Natural killer cell (primary cell): ENCODE measurements at places on chromosomes 1 and 21. TPM values are rescaled to one million over a fixed set of nuclear protein-coding genes. Genes with fewer than 3 reads are reported as not detected.

GRCh38 chr21:45056917-45057560, 17.3 kb upstream of the ADARB1 start:
- DNase-seq: no peak

DNA sequence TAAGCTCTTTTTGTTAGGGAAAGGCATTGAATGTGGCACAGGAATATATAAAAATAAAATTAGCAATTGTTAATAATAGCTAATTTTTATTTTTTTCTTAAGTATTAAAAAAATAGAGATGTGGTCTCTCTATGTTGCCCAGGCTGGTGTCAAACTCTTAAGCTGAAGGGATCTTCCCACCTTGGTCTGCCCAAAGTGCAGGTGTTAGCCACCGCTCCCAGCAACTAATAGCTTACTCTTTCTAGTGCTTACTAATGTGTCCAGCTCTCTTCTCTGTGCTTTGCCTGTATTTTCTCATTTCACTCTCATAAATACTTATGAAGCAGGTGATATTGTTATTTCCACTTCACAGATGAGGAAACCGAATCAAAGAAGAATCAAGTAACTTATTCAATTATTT, 13.4 kb upstream of the IL24 start:
- DNase-seq: no peak

GRCh38 chr21:33197496-33197895, 32.2 kb upstream of the IFNAR2 start:
- DNase-seq: no peak

DNA sequence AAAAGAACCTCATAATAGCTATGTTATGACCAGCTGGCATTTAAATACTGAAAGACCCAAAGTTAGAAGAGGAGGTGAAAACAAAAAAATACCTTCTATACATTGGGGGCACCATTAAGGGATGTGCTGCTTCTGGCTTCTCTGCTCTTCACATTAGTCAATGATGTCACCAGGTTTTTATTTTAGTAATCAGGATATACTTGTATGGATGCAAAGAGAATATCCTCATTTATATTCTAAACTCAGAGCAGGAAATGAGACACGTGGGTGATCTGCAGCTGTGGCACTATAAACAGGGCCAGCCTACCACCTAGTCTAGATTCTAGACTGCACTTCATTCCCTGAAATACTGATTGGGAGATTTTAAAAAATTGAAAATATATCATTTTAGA, 51.2 kb downstream of the WLS start:
- DNase-seq: no peak

DNA sequence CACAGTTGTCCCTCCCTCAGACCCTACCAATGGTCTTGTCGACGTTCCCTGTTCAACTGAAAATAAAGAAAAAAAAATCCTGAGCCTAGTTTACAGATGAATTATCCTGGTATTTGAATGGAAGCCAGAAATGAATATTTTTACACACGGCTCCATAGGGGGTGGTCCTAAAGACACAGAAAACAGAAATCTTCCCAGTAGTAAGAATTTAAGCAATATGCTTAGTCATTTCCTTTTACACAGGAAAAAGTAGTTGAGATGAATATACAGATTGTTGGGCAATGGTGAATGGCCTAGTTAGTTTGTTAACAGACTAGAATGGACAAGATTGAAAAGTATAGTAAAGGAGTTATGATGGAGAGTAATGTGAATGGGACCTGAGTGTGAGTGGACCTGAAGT, 67.4 kb downstream of the RGS18 start:
- no peak for DNase-seq

GRCh38 chr1:24562625-24563024, 6.7 kb downstream of the NCMAP start:
- DNase-seq: no peak

DNA sequence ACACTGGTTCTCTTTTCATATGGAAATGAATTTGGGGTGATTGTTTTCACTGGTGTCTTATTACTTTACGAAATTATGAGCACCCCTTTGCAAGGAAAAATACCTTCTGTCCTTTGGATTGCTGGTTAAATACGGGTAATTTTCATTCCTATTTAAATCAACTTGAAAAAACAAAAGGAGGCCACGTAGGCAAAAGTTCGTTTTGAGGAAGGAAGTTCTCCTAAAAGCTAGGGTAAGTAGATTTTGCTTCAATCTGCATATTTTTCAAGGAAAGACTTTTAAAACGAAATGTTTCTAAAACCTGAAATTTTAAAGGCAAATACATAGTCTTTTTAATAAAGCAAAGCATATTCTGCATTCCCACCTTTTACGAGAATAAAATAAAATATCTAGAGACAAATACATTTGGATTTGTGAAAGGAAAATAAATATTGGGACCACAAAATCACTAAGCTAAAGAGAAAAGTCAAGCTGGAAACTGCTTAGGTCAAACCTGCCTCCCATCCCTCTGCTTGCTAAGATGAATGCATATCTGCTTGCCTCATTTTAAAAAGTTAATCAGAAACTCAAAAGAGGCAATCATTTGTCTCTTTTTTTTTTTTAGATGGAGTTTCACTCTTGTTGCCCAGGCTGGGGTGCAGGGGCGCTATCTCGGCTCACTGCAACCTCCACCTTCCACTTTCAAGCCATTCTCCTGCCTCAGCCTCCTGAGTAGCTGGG, 70.9 kb upstream of the ETS2 start:
- no peak for DNase-seq

DNA sequence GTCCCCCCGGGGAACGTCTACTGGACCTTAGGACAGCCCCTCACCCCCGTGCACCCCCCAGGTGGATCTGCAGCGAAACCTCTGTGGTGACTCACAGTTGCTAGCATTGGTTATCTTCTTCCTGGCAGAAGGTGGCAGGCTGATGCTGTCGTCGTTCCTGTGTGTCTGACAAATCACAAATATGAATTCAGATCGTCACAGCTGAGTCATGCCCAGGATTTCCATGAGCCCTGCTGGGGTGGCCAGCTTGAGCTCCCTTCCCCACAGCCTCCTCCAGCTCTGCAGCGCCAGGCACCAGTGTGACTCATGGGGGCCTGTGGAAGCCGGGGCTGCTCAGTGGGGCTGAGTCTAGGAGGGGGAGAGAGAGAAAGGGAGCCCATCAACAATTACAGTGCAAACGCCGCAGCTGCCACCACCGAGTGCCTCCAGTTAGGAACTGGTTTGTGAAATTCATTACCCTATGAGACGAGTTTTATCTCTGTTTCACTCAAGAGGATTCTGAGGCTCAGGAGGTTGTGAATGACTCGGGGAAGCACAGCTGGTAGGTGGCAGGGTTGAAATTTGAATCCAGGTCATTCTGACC, 197.9 kb downstream of the DYRK1A start:
- DNase-seq: peak; percentile 83

- DNase-seq: no peak
Measured at GRCh38 chr1:59179673-59180072, 117.2 kb upstream of the FGGY start.

DNA sequence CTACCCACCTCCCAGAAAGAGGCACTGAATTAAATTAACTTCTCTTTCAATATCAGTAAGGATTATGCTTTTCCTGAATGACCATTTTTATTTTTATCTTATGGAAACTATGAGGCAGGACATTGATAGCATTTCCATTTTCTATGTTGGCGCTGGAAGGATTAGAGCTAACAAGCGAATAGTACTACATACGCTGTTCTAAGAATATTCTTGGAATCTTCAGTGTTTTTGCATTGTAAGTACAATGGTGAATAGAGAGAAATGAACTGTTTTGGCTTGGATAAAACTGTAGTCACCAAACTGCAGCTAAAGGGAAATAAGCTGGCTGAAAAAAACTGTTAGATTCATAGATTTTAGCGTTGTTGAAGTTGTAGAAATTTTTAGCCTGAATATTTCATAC, 779.0 kb upstream of the ADGRL4 start:
- DNase-seq: no peak

GRCh38 chr1:35600593-35600992, 27.5 kb downstream of the TFAP2E start:
- no peak for DNase-seq

DNA sequence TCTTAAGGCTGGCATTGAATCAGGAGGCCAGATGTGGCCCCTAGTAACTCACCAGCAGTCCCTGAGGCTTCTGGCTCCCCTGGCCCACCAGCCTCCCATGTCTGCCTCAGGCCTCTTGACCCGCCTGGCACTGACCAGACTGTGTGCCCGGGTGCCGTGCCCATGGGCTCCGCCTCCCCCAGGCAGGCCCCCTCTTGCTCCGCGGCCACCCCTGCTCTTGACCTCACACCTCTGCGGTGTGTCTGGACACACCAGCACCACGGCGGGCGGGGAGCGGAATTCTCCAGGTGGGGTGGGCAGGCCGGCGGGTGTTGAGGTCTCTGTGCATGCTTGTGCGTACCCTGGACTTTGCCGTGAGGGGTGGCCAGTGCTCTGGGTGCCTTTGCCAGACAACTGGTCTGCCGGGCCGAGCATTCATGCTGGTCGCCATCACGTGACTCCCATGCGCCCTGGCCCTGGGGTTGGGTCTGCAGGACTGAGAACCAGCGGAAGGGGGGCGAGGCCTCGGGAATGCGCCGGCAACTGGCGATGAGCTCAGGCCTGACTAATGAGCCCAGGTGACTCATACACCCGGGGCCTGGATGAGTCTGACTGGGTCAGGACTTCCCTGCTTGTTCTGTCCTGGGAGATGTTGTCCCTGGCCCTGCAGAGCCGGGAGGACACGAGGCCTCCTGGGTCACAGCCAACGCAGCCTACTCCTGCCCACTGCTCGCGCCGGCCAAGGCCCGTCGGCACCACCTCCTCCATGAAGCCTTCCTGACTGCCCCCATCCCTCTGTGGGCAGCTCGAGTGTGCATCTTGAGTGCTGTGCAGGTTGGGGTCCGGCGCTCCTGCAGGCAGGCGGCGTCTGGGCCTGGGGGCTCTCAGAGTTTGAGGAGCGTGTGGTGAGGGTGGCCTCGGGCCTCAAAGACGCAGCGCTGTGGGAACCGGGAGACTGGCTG, 22.6 kb downstream of the COL18A1 start:
- DNase-seq: no peak

DNA sequence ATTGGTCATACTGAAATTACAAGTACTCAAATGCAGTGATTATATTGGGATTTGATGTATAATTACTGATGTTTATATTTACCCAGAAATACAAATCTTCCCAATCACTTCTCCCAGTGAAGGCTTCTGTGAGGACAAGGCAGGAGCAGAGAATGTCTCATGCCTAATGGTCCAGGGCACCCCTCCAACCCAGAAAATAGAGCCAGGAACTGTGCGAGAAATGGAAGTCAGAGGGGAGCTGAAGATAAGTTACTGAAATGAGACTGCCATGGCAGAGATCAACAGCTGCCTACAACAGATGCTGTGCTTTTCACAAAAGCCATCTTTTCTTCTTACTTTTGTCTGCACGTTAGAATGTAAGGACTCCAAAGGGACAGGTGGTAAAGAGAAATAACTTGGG, 171.2 kb downstream of the TTLL7 start:
- no peak for DNase-seq

- DNase-seq: no peak
Measured at GRCh38 chr1:9344426-9345200, 51.9 kb downstream of the SPSB1 start.

GRCh38 chr1:166378805-166379204, 212.0 kb upstream of the FAM78B start:
- no peak for DNase-seq

The APOBEC4 gene
- not detected for total RNA-seq

The CFHR3 gene
- total RNA-seq: not detected

The SYT2 gene
- not detected for total RNA-seq

The STUM gene
- total RNA-seq: not detected

The DHDDS gene
- total RNA-seq: 48.6 TPM

The GPA33 gene
- 2.9 TPM for total RNA-seq

The GRIK1 gene
- not detected for total RNA-seq

The CAPN2 gene
- 236 TPM for total RNA-seq

The OR2T5 gene
- total RNA-seq: not detected

The DYNLT4 gene
- total RNA-seq: 0.96 TPM

The ASPM gene
- total RNA-seq: 0.73 TPM

The DLGAP3 gene
- 0.38 TPM for total RNA-seq

The THEM5 gene
- total RNA-seq: not detected

The PRMT6 gene
- total RNA-seq: 6.4 TPM
